Stimulated activated CD4-positive, alpha-beta T cell treated with anti-CD3 and anti-CD28 coated beads, Interleukin-4, amount 100 ng/mL, for 24 hours (primary cell): ENCODE measurements at places on chromosomes 16 and 17.

DNA sequence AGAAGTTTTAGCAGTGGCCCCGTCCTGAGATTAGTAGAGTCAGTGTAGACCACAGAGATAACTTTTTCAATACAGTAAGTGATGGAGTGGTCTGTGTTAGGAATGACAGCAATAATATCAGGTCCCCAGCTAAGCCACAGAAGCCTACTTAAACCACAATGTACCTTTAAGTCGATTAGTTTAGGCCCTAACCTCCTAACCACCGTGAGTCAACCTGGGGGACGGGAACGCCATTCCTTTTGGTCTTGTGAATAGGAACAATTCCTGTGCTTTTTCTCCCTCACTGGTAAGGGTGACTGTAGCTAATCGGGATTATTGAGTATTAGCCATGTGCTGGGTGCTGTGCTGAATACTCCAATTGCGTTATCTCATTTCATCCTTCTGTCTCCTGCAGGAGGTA, 14.0 kb downstream of the YPEL2 start:
- no peak for DNase-seq

DNA sequence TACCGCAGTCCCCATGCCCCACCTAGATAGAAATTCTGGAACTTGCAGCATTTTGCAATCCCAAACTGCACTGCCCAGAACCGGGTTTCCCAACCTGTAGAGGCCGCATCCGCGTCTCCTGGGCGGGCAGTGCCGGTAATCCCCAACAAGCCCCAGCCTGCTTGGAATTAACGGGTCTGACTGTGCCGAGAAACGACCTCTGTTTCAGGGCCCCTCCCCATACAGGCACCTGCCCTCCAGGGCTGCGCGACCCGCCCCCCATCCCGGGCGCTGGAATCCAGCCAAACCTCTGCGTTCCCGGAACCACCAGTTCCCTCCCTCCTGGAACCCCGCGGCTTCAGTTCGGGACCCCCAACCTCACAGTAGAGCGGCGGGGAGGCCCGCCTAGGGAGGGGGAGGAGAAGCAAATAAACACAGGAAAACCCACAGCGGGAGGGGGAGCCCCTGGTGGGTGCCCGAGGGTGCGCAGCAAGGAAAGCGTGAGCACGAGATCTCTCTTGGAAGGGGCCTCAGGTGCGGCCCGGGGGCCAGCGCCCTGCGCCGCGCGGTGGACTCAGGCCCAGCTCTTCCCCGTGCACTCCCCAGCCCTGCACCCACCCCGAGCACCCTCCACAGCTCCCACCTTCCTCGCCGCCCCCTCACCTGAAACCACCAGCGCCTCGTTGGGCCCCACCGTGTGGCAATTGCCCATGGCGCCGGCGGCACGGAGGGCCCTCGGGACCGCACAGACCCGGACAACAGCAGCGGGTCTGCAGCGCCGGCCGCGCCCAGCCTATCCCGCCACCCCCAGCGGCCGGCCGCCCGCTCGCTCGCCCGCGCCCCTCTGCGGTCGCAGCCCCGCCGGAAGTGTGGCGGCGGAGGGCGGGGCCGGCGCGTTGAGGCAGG, at the start of gene FLOT2:
FLOT2 (minus strand) TSS at position 850 of the 885 bp plus-strand sequence; CDS start at position 691, 159 bp downstream.
- peak; percentile 73 for DNase-seq

- peak; percentile 26 for DNase-seq
Measured at GRCh38 chr17:45256114-45256966, 5.6 kb downstream of the SPATA32 start.

DNA sequence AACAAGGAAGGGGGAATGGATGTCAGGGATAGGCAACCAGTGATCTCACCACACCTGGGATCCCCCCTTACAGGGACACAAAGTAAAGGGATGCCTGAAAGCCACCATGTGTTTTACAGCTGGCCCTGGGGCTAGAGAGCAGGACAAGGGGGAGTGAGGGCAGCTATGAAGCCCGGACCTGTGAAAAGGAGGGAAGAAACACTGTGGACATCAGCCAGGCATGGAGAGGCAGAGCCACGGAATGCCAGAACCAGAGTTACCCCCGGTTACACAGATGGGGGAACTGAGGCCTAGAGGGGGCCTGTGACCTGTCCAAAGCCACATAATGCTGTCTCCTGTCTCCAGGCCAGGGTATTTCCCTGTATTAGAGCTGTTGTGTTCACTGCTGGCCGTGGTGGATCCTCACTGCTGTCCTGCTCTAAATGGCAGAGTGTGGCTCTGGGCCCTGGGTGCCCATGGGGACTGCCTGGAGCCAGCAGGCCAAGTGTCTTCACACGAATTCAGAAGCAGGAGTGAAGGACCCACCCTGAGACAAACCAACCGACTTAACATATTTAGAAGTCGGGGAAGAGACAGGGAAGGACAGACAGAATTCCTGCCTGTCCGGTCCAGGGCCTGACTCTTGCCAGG, 29.7 kb upstream of the ITGA3 start:
- DNase-seq: no peak

- DNase-seq: no peak
Measured at GRCh38 chr17:34445101-34445500, 82.1 kb upstream of the CCL1 start.

DNA sequence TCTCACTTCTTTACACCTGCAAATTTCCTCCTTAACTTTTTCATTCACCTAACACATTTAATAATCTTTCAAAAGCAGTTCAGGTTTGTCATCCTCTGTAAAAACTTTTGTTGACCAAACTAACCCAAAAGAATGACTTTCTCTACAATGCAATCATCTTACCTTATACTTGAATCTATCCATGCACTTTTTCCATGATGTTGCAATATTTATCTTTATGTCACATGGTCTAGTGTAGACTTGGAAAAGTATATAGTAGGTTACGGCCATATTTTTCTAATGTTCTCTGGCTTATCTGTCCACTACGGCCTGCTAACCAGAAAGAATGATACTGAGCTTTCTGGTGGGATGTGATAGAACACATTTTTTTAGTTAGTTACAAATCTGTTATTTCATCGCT, 431.0 kb upstream of the SOX9 start:
- no peak for DNase-seq

DNA sequence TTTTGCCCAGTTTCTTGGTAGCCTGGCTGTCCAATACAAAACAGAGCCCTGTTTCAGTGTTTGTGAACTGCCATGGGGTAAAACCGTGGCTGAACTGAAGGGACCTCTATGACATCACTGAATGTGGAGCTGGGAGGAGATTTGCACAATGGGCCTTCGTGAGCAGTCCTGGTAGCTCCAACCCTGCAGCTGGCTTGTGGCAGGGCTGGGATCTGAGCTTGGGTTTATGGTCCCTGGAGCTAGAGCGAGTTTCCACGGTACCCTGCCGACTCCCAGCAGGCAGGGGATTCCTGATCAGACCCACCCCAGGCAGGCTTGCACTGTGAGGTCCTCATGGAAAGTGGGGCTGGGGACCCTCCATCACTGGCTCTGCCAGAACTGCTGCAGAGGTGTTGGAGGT, 247.0 kb downstream of the GSG1L start:
- no peak for DNase-seq

DNA sequence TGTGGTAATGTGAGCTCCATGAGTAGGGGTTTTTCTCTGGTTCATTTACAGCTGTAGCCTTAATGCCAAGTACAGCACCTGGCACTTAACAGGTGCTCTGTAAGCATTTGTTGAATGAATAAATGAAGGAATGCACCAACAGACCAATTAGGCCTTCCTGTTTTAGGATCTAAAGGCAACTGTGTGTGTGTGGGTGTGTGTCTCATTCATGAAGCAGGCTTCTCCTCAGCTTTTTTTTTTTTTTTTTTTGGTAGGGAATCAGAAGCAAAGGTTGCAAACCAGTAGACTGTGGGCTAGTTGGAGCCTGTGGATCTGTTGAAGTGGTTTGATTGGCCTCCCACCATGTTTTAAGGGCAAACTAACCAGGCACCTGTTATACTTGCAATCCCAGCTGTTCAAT, 48.1 kb downstream of the HS3ST2 start:
- DNase-seq: no peak

DNA sequence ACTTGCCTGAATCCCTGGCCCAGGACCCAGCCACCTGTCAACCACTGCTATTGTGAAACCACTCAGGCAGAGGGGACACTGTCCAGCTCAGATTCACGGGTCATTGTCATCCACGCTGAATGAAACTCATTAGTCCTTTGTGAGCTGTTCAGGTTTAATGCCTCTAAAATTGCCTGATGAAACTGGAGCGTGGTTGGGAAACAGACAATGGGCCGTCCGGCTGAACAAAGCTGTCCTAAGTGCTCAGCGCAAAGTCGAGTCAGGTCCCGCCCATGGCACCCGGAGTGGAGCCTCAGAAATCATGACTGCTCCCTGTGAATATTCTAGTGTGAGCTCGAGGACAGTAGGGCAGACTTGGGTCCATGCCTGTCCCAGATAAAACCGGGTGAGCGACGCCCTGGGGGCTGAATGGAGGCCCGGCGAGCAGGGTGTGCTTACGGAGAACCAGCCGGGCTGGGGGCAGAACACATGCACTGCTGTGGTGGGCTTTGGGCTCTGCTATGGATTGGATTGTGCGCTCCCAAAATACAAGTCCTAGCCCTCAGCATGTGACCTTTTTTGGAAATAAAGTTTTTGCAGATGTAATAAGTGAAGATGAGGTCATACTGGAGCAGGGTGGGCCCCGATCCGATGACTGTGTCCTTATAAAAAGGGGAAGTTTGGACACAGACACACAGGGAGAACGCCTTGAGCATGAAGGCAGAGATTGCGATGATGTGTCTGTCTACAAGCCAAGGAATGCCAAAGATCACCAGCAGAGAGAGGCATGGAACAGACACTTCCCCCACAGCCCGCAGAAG, 12.9 kb upstream of the CMIP start:
- no peak for DNase-seq

DNA sequence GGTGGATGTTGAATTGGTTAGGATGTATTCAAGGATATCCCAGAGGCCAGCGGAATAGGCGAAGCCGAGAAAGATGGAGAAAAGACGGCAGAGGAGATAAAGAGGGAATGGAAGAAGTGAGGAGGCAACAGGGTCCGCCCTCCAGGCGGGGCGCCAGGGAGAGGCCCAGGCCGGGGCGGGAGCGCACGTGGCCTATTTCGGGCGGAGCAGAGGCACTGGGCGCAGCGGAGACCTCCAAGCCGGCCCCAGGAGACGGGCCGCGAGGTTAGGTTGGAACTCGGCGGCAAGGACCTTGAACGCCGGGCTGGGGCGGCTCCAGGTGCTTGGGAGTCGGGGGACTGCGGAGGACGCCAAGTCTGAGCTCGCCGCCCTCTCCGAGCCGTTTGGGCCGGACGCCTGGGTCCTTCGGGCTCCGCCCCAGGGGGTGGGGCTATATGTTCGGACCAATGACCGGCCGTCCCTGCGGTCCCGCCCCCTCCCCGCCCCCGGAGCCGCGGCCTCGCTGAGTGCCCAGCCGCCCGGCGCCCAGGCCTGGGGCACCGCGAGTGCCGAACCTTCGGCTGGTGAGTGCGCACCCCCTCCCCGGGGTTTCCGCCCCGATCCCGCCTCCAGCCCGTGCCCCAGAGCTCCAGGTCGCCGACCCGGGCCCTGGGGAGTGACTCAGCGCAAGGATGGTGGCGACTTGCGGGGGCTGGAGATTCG, at the start of gene ZNF771:
ZNF771 (plus strand) TSS at position 505 of the 702 bp plus-strand sequence. CDS start 448 bp downstream, outside the sequence.
- DNase-seq: peak; percentile 93

- no peak for DNase-seq
Measured at GRCh38 chr16:54493594-54493993, 207.0 kb upstream of the IRX3 start.

- no peak for DNase-seq
Measured at GRCh38 chr17:16512011-16512410, 20.0 kb upstream of the LRRC75A start.

GRCh38 chr17:80839970-80840369, 151.7 kb upstream of the CHMP6 start:
- DNase-seq: no peak

DNA sequence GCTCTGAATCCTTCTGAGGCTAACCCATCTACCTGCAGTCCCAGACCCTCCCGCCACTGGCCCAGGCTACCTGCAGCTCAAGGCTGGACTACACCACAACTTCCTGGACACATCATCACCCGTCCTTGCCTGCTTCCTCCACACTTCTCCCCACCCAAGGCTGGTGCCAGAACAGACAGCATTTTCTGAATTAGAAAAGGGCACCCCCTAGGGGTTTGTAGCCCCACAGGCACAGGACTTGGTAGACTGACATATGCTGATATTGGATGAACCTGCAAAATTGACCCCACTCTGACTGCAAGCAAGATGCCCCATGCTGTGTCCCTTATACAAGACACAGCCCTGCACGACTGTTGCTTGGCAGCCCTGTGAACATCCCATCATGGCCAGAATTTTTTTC, 271.5 kb upstream of the C16orf82 start:
- DNase-seq: peak; percentile 17

DNA sequence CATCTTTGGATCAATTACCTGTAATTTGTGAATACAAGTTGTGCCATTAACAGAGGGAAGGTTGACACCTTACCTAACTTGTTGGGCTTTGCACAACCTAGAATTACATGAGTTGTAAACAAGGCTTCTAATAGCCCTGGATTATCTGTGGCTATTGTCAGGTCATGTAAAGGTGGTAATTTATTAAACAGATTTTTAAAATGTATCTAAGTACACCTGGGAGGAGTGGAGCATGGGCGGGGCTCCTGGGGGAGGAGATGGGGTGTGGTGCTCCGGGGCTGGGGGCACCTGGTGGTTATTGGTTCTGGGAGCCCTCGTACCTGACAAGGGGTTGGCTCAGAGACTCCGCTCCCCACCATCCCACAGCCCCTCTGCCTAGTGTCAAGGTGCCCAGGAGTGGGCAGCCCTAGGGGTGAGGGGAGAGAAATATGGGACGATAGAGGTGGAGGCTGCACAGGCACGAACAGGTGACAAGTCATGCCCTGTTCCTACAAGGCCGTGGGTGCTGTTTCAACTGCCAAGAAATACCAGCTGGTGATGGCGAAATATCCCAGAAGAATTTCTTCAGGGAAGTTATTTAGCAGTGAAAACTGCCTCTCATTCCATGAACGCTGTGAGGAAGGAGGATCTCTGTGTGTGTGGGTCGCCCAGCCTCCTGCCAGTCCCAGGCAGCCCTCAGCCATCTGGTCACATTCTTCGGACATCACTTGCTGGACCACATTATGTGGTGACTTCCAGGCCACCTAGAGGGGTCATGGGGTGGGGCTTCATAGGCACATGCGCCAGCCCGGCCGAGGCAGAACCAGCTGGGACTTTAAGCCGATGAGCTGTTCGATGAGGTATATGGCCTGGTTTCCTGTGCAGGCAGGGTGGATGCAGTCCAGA, 55.5 kb upstream of the IRX3 start:
- no peak for DNase-seq

GRCh38 chr17:77923776-77924513, 34.6 kb upstream of the TNRC6C start:
- DNase-seq: no peak

- DNase-seq: peak; percentile 47
Measured at GRCh38 chr16:27867122-27868110, 196.1 kb downstream of the GSG1L start.
